Activated T-helper 1 cell treated with anti-CD3 and anti-CD28 coated beads, Interleukin-12 subunit alpha, Interleukin-12 subunit beta, Interleukin-2, Interleukin-4 antibody, amounts not matched to agents 30 ng/mL and 10 ng/mL and 1 ng/mL, durations not matched to agents 14 hours and 24 hours and 36 hours (primary cell): ENCODE measurements at places on chromosomes 2 and 18.

DNA sequence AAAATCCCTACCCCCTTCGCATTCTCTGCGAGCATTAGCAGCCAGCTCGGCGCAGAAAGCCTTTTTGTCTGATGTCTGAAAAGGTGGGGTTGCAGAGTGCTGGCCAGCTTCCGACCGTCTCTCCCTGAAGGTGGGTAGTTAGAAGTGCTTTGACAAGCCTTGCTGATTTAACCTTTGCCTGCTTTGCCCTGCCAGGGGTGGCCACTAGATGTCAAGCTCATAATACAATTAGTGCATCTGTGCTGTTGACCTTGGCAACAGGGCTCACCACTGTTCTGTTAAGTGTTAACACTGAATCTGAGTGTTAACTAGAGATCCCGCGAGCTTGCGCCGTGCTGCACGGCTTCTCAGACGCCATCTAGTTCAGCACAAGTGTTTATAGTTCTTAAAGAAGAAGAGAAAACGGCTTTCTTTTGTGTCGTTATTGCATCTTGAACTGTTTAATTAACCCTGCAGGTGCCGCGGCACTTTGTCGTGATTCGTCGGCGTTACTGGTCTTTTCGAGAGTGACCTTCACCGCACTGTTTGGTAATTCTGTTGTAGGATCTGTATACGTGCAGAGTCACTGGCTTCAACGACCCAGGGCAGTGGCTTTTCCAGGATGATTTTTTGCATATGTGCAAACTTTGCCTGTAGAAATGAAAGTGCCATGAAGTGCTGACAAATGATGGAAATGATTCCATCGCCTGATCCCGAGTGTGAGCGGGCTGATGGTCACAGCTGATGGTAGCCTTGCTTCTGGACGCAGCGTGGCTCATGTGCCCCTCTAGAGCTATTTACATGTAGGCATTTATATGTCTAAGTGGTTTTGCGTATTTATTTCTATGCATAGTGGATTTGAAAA is 5.5 kb downstream of the SALL3 start:
- no peaks in the 10 kb centered on the region for H3K4me1 ChIP-seq
- DNase-seq: no peak
- H3K36me3 ChIP-seq: peaks cover 9% of the 10 kb centered on the region
- H3K27ac ChIP-seq: no peak overlapping the region
- peaks cover 69% of the 10 kb centered on the region for H3K27me3 ChIP-seq
- H3K4me3 ChIP-seq: no peak overlapping the region

- peaks cover 4% of the 10 kb centered on the region for H3K27me3 ChIP-seq
- no peaks in the 10 kb centered on the region for H3K36me3 ChIP-seq
- H3K4me1 ChIP-seq: no peaks in the 10 kb centered on the region
These were observed 32.7 kb upstream of the PRLH start for GRCh38 chr2:237533668-237534161.

- no peak for DNase-seq
- H3K36me3 ChIP-seq: no peaks in the 10 kb centered on the region
- no peaks in the 10 kb centered on the region for H3K4me1 ChIP-seq
These were observed 141.1 kb downstream of the CSRNP3 start for GRCh38 chr2:165610591-165611029.

DNA sequence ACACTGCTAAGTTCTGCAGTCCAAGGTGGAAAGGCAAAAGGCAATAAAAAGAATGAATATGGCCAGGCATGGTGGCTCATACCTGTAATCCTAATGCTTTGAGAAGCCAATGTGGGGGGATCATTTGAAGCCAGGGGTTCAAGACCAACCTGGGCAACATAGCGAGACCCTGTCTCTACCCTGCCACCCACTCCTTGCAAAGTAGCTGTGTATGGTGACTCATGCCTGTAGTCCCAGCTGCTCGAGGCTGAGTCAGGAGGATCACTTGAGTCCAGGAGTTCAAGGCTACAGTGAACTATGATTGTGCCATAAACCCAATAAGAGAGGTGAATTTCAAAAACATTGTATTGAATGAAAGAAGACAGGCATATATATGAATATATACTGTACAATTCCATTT is 2.4 kb downstream of the MYL12B start:
- no peaks in the 10 kb centered on the region for H3K27me3 ChIP-seq
- H3K4me1 ChIP-seq: peaks cover 81% of the 10 kb centered on the region
- peak overlapping the region; percentile 6 for H3K4me3 ChIP-seq
- no peak overlapping the region for H3K27ac ChIP-seq
- DNase-seq: no peak

- H3K4me3 ChIP-seq: no peak overlapping the region
- no peaks in the 10 kb centered on the region for H3K4me1 ChIP-seq
- DNase-seq: no peak
- no peak overlapping the region for H3K27ac ChIP-seq
These were observed 314.7 kb downstream of the DSC3 start for GRCh38 chr18:30727849-30728248.

- H3K27me3 ChIP-seq: no peaks in the 10 kb centered on the region
- no peak overlapping the region for H3K4me3 ChIP-seq
- no peak for DNase-seq
- H3K36me3 ChIP-seq: peaks cover 8% of the 10 kb centered on the region
These were observed 30.4 kb downstream of the HDAC4 start for GRCh38 chr2:239370403-239370802.

DNA sequence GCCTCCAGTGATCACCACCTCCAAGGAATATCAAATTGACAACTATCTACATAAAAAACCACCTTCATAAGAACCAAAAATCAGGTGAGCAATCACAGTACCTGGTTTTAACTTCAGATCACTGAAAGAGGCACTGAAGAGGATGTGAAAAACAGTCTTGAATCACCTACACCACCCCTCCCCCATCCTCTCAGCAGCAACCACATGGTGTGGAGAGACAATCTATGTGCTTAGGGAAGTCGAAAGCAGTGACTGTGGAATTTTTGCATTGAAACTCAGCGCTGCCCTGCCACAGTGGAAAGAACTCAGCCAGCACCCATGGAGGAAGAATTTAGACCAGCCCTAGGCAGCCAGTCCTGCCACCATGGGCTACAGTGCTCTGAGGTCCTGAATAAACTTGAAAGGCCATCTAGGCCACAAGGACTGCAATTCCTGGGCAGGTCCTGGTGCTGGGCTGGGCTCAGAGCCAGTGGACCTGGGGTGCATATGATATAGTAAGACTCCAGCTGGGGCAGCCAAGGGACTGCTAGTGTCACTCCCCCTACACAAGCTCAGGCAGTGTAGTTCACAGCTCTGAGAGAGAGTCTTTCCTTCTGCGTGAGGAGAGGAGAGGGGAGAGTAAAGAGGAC is 75.6 kb downstream of the ATL2 start:
- peaks cover 36% of the 10 kb centered on the region for H3K4me1 ChIP-seq
- H3K27me3 ChIP-seq: no peaks in the 10 kb centered on the region
- H3K4me3 ChIP-seq: no peak overlapping the region
- DNase-seq: no peak
- H3K27ac ChIP-seq: peak overlapping the region; percentile 58

DNA sequence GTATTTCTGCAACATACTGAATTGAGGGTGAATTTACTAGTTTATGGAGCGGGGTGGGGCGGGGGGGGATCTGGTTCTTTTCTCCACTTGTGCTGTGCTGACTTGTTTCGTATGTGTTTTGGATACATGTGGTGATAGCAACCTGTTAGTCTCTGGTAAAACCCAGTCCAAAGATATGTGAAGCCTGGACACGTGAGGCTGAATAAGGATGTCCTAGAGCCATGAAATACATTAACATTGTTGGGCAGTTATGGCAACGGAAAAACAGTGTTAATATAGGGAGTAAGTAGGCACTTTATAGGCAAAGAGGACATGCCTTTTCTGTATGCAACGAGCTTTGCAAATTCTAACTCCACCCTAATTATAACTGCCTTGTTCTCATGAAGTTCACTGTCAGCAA is 42.1 kb upstream of the NEMP2 start:
- peaks cover 2% of the 10 kb centered on the region for H3K36me3 ChIP-seq
- H3K27me3 ChIP-seq: peaks cover 3% of the 10 kb centered on the region
- DNase-seq: no peak
